ENCODE measurements at places on chromosomes 5 and 9.

DNA sequence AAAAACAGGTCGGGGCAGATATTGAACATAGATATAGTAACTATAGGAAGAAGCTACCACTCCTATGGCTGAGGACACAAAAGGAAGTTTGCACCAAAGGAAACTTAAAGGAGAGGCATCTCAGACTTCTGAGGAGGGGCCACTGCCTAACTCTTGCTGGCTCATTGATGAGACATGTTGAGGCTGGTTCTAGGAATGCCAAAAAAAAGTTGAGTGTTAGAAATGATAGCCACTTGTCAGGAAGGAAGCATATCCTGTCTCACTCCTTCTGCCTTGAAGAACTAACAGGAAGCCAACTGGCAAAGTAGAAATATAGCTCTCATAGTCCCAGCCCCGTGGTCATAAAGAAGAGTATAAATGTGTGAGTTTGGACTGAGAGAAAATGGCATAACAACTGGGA, 23.3 kb upstream of the STOM start:
- no peak for DNase-seq

GRCh38 chr5:43486353-43486752, 2.7 kb upstream of the TMEM267 start:
- no peak for DNase-seq

DNA sequence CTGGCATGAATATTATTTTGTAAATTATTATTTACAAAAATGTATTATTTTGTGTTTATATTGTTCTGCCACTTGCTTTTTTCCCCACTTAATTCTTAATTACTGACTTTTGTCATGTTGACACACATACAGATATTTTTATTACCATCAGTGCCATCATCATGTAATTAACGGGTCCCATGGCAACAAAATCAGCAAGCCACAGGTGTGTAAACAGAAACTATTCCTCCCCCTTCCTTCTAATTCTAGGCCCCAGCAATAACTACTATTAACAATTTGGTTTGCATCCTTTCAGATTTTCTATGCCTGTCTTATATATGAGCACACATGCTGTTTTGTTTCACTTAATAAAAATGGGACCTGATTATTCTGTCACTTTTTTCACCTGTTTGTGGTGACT, 29.3 kb downstream of the CYFIP2 start:
- peak; percentile 87 for DNase-seq

- no peak for DNase-seq
Observed at GRCh38 chr5:141875022-141875740, 3.0 kb downstream of the PCDH1 start.

DNA sequence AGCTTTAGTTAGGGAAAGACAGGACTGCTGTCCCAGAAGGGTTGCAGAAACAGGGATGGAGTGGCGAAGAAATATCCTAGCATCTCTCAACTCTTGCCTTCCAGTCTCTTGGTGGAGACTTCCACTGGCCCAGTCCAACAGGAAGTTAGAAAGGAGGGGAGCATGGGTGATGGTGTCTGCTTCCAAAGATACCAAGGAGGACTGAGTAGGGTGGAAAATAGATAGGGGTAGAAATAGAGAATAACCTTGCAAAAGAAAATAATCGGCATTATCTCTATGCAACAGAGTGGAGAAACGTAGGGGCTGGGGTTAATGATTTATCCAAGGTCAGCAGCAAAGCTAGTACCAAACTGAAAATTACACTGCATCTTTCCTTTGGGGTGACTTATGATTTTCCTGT, 242.3 kb downstream of the PSAT1 start:
- DNase-seq: no peak

GRCh38 chr5:169592937-169593650, 9.5 kb downstream of the SPDL1 start:
- no peak for DNase-seq

- DNase-seq: no peak
Observed at GRCh38 chr5:134466241-134467069, 54.8 kb upstream of the CDKN2AIPNL start.

DNA sequence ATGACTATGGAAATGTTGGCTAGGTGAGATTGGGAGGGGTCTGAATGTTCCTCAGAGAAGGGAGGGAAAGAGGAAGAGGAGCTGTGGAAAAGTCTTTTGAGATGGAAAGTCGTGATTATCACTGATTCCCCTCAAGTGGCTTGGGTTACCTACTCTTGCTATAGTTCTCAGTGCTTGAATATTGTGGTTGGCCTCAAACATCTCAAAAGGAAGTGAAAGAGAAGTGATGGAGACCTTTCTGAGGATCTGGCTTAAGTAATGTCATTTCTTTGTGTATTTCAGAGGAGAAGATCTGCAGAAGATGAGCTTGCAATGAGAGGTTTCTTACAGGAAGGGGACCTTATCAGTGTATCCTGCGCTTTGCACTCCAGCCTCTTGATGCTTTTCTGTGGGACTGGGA, 5.5 kb downstream of the EXOSC2 start:
- no peak for DNase-seq

All from NCI-H2081 treated with DMSO at 0.1 percent for 48 hours (cell line).